ENCODE measurements at places on chromosomes 12 and 14.
A peak's percentile ranks its signal among the peaks of the same experiment; 100 is the strongest.

DNA sequence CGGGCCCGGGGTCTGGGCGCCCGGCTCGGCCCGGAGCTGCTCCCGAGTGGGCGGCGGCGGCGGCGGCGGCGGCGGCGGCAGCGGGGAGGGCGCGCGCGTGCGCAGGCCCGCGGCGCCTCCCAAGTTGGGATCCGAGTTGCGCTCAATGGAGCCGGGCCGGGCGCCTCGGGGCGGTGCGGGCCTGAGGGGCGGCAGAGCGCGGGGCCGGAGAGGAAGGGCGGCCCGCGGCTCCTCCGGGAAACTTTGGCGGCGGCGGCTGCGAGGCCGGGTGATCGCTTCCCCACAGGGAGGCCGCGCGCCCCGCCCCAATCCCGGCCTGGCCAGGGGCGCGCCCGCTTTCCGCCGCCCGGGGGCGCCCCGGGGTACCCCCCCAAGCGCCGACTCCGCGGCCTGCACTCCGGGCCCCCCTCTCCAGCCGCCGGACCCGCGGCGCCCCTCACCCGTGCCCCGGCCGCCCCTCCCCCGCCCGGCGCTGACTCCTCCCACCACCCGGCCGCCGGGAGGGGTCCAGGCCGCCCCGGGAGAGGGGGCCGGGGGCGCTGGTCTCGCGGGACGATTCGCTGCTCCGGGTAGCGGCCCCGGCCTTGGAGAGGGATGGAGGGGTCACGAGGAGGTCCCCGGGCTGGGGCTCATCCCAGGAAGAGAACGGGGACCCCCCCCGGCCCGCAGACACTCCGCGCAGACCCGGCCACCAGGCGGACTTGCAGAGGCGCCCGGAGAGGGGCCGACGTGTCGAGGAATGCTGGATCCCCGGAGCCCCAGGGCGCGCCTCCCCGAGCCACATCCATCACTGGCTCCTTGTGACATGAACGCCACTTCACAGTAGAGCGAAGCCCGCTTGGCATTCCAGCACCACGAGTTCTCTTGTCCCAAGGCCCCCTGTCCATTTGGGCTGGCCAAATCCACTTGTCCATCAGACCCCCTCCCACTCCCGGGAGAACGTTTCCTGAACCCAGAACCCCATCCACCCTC lies at the start of gene RILPL1:
Gene RILPL1 (minus strand): TSS at position 48 of the 972 bp plus-strand sequence. CDS start 237 bp downstream, outside the sequence.
- peak; percentile 55 for DNase-seq

GRCh38 chr14:21024585-21025370 lies at the start of gene NDRG2:
Gene NDRG2 (minus strand): TSS chr14:21025061. CDS start chr14:21023315, 1,746 bp downstream.
- peak; percentile 25 for DNase-seq

DNA sequence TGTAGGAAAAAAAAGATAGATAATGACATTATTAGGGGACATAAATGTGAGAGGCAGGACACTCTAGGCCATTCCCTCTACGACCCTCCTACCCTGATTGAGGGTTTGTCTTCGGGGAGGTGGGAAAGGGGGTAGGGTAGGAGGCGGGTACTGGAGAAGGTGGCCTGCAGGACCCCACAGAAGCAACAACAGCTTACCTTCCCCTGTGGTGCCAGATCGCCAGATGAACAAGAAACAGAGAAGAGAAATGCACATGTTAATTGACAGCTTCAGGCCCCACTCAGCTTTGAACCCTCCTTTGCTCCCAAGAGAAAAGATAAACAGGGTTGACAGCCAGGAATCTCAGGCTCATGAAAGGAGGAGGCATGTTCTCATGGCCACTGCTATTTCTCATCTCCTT lies 4.8 kb downstream of the PHB2 start:
- no peak for DNase-seq

DNA sequence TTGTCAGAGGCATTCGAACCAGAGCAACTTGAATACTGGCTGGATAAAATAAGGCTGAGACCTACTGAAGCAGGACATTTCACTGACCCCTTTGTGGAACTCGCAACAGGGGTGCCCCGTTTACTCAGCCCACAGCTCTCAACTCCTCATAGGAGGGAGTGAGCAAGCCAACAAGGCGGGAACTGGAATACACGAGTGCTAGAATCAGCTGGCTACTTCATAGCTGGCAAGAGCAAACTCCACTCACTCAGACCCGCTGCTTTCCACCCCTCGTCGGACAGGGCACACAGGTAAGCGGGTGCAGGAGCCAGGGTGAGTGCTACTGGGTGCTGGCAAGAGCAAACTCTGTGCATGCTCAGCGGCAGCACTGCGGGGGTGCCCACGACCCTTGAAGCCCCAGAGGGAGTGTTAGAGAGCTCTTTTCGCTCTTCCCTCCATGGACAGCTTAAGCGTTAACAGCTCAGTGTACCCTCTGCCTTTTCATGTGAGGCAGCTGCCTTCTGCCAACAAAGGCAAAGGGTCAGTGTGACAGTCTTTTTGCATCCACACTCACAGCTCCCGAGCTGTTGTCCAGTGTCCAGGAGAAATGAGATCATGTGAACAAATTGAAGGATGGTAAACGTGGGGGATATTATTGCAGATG lies 15.7 kb downstream of the CAPZA3 start:
- no peak for DNase-seq

DNA sequence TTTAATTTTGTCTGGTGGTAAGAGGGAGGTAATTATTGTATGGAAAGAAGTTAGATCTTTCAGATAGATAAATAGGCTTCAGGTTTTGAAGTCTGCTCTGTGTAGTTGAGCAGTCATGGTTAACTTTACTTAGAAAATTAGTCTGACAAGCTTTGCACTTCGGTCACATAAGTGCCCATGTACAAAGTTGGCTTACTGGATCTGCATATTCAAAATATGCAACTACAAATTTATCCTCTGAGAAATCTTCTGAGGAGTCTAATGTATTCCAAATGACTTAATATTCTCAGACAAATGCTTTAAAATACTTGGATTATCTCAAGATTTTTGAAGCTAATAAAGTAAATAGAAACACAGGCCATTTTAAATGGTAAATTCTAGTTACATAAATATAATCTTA lies 61.2 kb downstream of the ETNK1 start:
- no peak for DNase-seq

DNA sequence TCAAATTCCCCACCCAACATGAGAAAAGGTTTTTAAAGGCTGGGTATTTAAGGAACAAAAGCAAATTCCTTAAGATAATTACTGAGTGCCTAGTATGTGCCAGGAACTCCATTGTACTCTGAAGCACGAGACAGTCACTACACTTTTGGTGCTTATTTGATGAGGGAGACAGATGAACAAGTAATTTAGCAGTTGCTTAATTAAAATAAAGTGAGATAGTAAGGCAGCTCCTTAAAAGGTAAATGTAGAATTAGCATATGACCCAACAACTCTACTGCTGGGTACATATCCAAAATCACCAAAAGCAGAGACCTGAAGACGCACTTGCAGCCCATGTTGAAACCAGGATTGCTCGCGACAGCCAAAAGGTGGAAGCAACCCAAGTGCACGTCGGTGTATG lies 21.3 kb downstream of the POLE start:
- DNase-seq: no peak

DNA sequence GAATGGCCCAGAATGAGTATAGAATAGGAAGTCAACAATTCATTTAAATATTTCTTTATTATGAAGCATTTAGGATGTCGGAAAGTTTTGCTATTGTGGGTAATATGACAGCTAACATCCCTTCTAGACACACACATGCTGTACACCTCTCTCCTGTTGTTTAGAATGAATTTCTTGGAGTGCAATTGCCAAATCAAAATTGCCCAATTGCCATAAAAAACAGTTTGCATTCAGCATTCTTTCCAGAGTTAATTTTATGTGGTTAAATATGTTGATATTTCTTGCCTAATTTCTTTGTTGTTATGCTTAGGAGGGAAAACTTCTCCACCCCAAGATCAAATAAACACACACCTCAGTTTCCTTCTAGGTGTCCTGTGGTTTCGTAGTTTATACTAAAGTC lies 16.9 kb upstream of the SMCO2 start:
- no peak for DNase-seq

DNA sequence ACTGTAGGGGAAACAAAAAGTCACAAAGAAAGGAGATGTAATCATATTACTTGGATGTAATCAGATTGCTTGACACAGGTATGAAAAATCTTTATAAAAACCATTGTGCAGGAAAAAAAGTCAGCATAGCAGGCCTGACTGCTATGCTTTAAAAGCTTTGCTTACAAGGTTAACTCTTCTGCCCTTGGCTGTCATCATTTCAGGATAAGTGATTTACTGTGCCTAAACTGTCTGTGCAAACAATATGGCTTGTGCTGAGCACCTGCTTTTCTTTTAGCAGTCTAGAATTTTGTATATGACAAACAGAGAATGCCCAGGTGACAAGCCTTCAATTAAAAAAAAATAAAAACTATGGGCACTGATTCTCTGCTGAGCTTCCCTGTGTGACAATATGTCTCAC lies 63.8 kb upstream of the PLEKHG7 start:
- no peak for DNase-seq

- DNase-seq: no peak
These were observed 1.8 kb upstream of the VSX2 start for GRCh38 chr14:74237441-74237840.

DNA sequence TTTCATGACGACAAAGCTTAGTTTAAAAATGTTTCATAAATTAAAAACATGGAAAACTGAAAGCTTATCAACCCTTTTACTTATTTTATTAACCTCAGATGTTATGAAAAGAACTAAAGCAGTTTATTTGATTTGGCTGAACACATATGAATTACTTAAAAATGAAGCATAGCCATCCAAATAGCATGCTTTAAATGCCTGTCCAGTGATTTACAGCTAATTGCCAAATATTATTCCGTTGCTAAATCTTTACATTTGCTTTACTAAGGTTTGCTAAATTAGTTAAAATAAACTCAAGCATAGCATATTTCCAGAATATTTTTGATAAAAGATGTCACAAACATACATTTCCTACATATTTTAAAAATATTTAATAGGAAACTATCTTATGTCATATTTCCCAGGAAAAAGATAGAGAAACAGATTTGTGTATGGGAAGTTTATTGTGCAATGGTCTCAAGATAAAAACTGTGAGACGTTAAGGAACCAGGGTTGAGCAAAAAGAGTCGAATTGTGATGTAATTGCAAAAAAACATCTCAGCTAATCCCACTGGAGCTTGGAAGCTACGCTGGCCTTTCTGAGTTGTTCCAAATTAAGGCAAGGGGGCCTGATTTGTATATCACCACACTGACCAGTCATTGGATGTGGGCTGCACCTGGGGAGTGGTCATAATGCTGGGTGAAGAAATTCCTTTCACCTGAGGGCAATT lies 25.8 kb downstream of the GPR135 start:
- no peak for DNase-seq

DNA sequence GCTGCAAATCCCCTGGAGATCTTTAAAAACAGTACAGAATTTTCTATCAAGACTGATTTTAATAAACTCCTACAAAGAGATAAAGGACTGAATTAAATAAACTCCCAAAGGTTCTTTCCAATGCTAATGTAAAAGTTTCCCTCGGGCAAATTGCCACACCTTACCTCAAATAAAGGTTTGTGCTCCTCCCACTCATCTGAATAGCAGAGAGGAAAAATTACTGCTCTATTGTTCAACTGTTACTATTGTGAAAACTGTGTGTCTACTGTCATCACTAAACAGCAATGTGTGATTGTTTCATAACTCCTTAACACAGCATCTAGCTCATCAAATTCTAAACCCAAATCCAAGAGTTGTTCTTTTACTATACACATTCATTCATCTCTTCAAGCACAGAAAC lies 3.2 kb downstream of the SPTLC2 start:
- DNase-seq: peak; percentile 25

DNA sequence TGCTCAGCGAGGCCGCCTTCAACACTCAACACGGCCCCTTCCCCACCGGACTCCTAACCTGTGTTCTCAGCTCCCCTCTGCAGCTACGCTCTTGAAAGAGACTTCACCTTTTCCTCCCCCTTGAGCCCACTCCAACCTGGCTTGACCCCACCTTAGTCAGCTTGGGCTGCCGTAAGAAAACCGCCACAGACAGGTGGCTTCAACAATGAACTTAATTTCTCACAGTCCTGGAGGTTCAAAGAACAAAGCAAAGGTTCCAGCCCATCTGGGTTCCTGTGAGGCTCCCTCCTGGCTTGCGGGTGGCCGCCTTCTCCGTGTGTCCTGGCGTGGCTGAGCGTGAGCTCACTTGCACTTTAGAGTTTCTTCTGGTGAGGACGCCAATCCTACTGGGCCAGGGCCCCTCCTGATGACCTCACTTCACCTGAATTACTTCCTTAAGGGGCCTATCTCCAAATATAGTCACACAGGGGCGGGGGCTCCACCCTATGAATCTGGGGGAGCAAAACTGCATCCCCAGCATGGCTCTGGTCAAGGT lies 138.8 kb downstream of the CALM1 start:
- DNase-seq: no peak

- DNase-seq: peak; percentile 18
These were observed 221.7 kb upstream of the NAV3 start for GRCh38 chr12:77609016-77609415.

DNA sequence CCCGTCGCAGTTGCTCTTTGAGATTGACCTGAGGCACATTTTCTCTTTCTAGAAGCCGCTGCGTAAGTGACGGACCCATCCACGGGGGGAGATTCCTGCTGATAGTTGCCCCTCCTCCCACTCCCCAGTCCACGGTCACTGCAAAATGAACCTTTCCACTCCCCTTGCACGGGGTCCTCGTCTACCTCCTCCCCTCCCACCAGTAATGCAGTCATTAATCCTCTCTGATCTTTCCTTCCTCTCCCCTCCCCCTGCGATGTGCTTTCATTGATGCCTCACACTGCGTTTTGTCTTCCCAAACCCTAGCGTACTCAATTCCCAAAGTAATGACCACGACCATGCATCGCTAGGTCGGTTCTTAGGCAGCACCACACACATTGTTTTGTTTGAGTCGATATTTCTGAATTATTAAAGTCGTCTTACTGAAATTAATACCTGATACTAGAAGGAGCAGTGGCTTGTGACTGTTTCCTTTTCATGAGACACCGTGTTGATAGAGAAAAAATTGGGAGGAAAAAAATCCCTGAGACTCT lies 857 bp downstream of the ETNK1 start:
- peak; percentile 57 for DNase-seq

- no peak for DNase-seq
These were observed 499 bp downstream of the MIPOL1 start for GRCh38 chr14:37198273-37198598.

DNA sequence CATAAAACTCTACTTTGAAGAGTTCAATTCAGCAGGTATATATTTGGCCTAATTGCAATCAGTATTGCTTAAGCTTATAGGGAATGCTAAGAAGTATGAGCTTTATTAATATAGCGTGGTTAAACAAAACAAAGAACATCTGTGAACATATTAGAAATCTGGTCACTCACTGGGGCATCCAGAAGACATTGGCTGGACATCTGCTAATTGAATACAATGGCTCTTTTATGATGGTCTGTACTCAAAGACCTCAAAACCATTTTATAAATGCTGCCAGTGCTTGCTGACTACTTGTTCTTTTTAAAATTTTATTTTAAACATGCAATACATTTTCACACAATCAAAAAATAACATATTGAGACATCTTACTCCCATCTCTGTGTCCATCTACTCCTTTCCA lies 173.0 kb downstream of the STXBP6 start:
- no peak for DNase-seq

Data from M059J (cell line).